ENCODE measurements at places on chromosomes 5 and 9.

- no peak for DNase-seq
These were observed 32.1 kb upstream of the SARDH start for GRCh38 chr9:133770076-133770777.

DNA sequence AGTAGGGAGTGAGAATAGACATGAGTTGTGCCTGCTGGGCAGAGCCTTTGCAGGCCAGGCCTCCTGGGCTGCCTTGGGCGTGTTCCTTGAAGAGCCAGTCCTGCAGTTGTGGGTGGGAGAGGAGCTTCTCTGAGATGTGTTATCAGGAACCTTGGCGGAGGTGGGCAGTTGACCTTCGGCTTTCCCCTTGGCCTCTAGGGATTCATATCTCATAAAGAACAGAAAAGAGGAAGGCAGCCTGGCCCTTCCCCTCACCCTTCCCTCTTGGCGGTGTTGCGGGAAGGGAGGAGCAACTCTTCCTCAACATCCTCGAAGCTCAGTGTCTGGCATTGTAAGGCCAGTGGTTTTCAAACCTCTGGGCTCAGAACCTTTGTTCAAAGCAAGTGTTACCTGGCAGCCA is 59.2 kb downstream of the DAPK1 start:
- DNase-seq: no peak

- DNase-seq: no peak
These were observed 68.1 kb upstream of the RNF130 start for GRCh38 chr5:180139731-180140055.

GRCh38 chr5:134444941-134445471 is 33.3 kb upstream of the CDKN2AIPNL start:
- no peak for DNase-seq

GRCh38 chr9:138024831-138025291 is 147.3 kb downstream of the CACNA1B start:
- DNase-seq: no peak
